Amygdala (tissue), 56 donors: ENCODE measurements at places on chromosomes 11 and 22.
A peak's percentile ranks its signal among the peaks of the same experiment; 100 is the strongest.

GRCh38 chr11:71065841-71066240 lies 186.5 kb downstream of the SHANK2 start:
- DNase-seq, result no peak

DNA sequence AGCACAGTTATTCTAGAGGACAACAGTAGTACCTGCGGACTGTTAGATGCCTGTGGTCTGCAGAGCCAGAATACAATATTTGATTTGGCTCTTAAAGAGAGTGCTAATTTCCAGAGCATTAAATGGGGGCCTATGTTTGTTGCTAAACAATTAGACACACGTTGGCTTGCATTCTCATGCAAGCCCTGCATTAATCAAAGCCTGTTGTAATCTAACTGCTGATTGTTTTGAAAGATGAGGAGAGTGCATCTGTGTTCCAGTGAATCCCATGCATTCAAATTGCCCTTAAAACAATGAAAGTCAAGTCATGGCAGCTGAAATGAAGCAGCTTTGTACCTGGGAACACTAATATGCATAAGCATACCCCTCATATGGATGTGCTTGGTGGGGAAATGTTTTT lies 419.4 kb downstream of the DYNC2H1 start:
- no peak for DNase-seq

GRCh38 chr22:24159650-24160049 lies 21.6 kb upstream of the SUSD2 start:
- DNase-seq, result no peak

DNA sequence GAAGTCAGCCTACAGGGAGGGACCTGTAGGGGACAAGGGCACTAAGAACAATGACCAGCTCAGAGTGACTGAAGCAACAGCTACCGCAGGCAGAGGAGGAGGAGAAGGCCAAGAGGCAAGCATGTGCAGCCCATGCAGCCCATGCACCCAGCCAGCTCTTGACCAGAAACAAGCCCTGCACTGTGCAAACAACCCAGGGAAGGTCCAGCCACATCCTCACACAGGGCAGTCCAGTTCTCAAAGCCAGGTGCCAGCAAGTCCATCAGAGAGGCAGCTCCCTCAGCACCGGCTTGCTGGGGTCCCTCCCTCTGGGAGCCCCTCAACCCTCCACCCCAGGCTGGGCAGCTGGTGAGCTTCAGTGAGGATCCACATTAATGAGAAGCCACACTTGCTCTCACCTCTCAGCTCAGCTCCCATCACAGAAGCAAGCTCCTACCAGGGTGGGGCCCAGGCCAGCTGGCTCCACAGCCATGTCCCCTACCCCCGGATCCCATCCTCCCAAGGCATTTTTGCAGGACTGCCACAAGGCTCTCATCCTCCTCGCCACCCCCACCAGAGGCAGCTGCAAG lies 7.1 kb downstream of the DGCR2 start:
- no peak for DNase-seq

DNA sequence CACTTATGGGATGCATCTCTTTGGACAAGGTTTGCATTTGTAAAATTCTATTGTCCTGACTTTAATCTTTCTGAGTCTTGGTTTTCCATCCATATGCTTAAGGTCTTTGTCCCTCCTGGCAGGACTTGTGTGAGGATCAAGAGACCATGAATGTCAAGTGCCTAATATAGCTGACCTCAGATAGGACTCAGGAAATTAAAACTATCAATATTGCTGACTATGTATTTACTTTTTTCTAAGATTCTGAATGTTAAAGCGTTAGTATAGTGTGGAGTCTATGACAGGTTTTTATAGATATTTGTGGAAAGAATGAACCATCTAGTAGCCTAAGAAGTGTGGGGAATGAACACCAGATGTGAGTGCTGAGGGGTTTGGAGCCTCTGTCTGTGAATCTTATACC lies 637.8 kb downstream of the NTM start:
- DNase-seq, result no peak

GRCh38 chr11:76385903-76386302 lies 4.8 kb downstream of the GVQW3 start:
- no peak for DNase-seq

GRCh38 chr11:44512818-44513217 lies 52.6 kb upstream of the CD82 start:
- DNase-seq, result no peak

- DNase-seq, result no peak
Measured at GRCh38 chr11:102191832-102192231, 81.6 kb downstream of the YAP1 start.

DNA sequence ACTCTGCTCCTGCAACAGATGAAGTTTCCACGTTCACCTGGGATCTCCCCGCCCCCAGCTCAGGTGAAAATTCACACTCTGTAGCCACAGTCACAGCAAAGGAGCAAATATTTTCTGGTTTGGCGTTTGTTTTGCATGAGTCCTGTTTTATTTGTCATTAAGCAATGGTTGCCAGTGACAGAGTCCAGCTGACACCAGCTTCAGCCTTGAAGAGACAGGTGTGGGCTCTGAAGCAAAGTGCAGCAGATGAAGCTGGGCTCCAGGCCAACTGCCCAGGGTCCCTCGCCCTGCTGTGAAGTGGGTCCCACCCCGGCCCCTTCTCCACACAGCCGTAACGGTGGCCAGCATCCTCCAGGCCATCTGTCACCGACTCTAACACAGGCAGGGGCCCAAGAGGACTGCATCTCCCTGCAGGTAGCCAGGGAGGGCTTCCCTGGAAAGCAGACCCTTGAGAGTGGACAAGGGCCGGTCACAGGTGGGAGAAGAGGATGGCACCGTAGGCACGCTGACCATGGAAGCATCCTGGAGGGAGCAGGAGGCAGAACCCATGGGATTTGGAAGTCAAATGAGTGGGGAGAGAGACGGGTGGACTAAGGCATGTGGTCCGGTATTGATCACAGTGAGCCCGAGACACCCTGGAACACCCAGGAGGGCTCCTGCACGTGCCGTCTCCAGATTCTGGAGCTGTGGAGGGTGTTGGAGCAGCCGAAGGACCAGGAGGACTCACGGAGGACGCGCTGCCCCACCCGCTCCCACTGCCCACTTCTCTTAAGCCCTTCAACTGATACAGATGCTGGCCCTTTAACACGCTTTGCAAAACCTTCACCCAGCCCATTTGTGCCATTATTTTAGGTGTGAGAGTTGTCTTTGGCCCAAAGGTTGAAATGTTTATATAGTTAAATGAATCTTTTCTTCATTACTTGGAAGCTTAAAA lies 294.5 kb downstream of the BRD1 start:
- DNase-seq, result no peak

GRCh38 chr11:45890886-45891550 lies 5.6 kb downstream of the MAPK8IP1 start:
- no peak for DNase-seq

- no peak for DNase-seq
Measured at GRCh38 chr22:44159221-44159620, 21.5 kb upstream of the PARVG start.

DNA sequence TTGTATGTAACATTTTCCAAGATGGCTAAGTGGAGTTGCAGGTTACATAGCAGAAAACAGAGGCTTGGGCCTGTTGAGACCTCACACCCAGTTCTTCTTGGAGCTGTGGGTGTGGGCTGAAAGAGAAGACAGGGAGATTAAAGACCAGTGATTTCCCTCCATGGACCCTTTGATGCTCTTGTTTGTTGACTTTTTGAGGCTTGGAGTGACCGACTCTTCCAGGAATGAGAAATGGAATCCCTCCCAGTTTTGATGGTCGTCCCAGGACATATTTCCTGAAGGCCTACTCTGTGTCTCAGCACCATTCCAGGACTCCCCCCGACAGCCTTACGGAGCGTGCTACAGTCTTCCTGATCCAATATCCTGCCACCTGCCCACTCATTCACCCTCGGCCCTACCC lies 96.9 kb downstream of the PTPRJ start:
- no peak for DNase-seq

- peak; percentile 70 for DNase-seq
Measured at GRCh38 chr11:63813035-63813562, at the start of gene SPINDOC. Gene SPINDOC, plus strand, starts transcription at chr11:63813456. Its CDS starts 231 bp downstream, at chr11:63813687.

DNA sequence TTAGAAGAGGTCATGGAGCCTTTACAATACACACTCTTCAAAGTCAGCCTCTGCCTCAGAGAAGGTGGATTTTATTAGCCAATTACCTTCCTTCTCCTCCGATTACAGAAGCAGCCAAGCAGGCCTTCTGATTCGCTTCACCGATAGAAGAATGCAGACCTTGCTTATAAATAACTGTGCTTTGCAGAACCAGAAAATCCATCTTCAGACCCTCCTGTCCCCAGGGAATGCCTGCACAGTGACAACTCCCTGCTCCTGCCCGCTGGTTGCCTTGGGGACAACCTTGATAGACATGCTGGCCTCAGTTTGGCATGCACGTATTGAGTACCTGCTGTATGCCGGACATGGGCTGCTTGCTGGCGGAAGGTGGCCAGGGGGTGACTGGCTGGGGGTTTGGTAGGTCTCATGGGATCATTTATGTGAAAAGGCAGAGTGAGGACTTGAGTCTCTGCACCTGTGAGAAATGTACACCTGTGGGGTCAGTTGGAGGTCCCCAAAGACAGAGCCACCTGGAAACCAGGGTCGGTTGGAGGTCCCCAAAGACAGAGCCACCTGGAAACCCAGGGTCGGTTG lies 1238.7 kb downstream of the BRD1 start:
- DNase-seq, result no peak

GRCh38 chr22:46380581-46380980 lies 45.1 kb downstream of the TRMU start:
- DNase-seq, result no peak

GRCh38 chr11:114466742-114467141 lies 27.5 kb downstream of the REXO2 start:
- DNase-seq, result no peak

- no peak for DNase-seq
Measured at GRCh38 chr11:23227078-23227445, 366.8 kb upstream of the CCDC179 start.

- DNase-seq, result no peak
Measured at GRCh38 chr11:117734601-117735024, 62.4 kb downstream of the DSCAML1 start.

GRCh38 chr11:46277622-46278386 lies at the start of gene CREB3L1:
Gene CREB3L1, plus strand, starts transcription at chr11:46277662. Its CDS starts 450 bp downstream, at chr11:46278112.
- DNase-seq, result peak; percentile 18

- no peak for DNase-seq
Measured at GRCh38 chr11:97909614-97910399, 1110.9 kb upstream of the CNTN5 start.

GRCh38 chr11:65072631-65072966 lies 11.2 kb downstream of the CDCA5 start:
- no peak for DNase-seq

DNA sequence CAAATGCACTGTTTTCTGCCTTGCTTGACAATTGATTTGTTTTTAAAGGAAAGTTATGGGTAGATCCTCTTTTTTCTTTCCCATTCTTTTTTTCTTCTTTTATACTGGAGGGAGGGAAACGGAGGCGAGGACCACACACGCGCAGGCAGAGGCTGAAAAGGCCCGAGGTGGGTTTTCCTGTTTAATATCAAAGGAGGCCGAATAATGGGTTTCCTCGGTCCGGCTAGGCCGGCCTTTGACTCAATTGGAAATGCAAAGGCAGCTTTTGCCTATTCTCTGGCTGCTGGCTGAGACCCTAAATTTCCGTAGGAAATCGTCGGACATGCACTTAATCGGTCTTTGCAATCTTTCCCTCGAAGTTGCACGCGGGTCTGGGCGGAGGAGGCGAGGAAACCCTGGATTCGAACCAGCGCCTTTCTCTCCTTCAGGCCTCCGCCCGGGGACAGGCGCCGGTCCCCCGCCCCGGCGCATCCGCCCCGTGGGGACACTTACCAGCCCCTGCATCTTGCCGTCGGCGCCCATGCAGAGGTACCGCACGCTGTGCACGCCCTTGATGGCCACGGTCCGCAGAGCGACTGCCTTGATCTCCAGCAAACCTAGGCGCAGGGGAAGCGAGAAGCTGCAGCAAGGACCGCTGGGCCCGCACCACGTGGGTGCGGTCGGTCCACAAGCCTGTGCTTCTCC lies 911 bp downstream of the FGF19 start:
- no peak for DNase-seq

DNA sequence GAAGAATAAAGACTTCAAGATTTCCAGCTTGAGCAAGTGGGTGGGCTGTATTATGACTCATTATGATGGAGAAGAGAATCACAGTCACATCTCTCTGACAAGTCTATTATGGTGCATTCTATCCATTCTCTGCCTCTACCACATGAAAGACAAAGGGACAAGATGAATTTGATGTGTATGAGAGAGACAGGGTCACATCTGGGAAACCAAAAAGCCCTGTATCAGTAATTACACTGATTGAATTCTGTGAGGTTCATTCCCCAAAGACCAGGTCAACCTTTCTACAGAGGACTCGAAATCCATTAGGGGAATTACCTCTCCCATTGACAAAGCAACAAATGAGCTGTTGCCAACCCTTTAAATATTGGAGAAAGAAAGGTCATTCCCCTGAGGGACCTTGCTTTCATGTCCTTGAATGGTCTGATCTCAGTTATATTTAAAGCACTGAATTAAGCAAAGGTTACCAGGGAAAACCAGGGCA lies 109.6 kb downstream of the USP35 start:
- no peak for DNase-seq

- no peak for DNase-seq
Measured at GRCh38 chr11:69308491-69308911, 14.5 kb downstream of the MYEOV start.

DNA sequence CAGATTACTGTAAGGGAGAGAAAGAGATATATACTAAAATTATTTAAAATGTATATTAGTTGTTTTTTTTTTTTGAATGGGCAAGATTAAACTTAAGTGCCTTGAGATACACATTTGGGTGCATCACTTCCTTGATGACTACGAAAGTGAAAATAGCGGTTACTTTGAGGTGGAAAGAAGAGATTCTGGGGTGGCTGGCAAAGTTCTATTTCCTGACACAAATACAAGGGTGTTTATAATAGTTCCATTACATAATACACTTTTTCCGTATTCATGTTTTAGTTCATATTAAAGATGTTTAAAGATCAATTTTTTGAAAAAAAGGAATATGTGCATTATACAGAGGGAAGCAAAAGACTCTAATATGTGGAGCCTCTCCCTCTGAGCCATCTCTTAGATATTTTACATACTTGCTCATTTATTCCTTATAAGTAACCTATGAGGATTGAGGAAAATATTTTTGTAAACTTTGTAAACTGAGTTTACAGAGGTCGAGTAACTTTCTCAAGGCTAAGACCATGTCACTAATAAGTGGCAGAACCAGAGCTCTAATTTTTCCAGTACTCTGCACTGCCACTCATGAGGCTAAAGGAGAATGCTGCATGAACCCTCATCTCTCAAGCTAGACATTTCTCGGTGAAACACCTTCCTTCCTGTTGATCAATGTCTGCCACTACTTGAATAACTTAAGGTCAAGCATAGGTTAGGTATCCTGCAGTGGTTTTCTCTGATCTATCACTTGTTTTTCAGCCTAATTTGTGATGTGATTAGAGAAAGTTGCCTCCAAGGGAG lies 58.6 kb downstream of the DDIAS start:
- DNase-seq, result no peak

DNA sequence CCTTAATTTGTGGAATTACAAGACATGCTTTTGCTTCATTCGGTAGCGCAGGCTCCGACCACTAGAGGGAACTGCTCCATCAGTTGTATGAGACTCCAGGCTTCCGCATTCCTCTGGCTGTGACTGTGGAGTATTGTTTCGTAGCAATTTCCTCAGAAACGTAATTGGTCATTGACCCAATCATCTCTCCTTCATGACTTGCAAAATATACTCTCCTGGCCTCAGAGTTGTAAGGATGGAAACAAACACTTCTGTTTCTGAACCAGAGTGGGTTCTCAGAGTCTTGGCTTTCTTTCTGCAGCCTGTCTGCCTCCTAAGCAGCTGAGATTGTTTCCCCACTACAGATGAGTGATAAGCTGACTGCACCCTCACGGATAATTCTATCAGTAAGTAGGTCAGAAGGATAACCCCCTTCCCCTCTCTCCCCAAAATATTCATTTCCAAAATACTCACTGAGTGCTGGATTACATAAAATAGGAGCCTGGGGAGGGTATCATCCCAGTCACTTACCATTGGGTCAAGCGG lies 146.8 kb upstream of the ZC3H12C start:
- peak; percentile 57 for DNase-seq
